ENCODE measurements at places on chromosomes 2 and 18.

- DNase-seq, result no peak
Observed at GRCh38 chr2:148555622-148556294, 88.8 kb upstream of the EPC2 start.

DNA sequence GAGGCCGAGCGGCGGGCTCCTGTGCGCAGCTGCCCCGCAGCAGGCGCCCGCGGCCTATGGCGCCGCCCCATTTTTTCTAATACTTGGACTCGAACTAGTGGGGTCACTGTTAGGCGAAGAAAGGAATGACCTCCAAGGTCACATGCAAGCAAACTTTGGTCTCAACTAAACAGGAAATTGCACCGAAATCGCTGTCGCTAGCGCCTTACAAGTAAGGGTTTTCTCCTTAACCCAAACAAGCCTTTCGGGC is 339 bp downstream of the ACAA2 start:
- peak; percentile 54 for DNase-seq

- DNase-seq, result no peak
Observed at GRCh38 chr2:71566372-71566771, 113.0 kb downstream of the DYSF start.

GRCh38 chr2:4528773-4529172 is 825.4 kb downstream of the DCDC2C start:
- DNase-seq, result no peak

DNA sequence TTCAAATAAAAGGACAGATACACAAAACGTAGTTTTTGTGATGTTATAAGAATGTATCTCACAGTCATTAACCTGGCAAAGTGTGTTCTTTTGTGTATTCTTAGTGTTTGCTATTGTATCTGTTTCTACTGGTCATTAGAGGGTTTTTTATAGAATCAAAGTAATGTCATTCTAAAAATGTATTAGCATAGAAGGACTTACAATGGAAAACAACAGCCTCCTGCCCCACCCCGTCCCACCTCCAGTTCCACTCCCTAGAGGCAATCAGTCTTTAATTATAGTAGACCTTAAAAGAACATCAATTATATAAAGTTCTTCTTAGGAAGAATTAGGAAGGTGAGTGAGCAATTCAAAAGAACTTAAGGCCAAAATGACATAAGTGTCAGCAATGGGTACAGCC is 13.8 kb downstream of the DNAJC27 start:
- no peak for DNase-seq

GRCh38 chr18:78805840-78806239 is 173.8 kb upstream of the SALL3 start:
- DNase-seq, result no peak

DNA sequence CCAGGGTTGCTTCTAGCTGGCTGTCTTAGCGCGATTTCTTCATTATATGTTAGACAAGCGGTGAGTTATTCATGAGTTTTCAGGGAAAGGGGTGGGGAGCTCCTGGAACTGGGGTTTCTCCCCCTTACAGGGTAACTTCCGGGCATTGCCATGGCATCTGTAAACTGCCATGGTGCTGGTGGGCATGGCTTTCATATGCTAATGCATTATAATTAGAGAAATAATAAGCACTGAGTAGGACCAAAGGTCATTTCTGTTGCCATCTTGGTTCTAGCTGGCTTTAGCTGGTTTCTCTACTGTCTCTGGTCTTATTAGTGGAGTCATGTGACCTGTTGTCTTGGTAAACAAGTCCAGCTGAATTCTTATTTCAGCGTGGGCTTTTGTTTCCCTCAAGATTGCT is 5.5 kb upstream of the SNTG2 start:
- no peak for DNase-seq

- peak; percentile 75 for DNase-seq
Observed at GRCh38 chr2:169329688-169330554, 32.4 kb downstream of the LRP2 start.

DNA sequence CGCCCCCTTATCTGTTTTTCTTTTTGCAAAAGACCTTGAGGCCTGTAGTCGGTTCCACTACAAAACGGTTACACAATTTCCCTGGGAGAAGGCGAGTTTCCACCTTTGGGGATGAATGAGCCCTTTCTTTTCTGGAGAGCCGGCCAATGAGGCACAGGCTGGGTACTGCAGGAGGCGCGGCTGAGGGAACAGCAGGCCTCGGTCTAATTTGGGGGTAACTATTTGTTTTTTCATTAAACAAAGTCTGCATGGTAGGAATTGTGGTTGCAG is 129.2 kb downstream of the MYCN start:
- no peak for DNase-seq

- DNase-seq, result no peak
Observed at GRCh38 chr2:60853531-60853930, 27.8 kb upstream of the REL start.

DNA sequence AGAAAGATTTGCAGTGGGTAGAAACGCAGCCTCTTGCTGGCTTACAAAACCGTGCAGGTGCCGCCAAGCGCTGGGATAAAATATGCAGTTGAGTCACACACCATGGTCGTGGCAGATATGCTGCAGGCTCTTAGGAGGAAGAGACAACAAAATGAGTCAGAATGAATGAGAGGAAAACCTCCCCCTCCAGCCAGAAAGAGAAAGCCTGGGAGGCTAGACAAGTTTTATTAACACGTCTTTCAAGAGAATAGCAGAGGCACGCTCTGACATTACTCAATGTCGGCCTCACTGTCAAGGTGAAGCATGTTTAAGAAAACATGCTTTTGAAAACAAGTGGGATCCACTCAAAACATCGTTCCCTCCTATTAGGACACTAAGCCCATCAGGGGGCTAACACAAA is 37.1 kb upstream of the ZCCHC2 start:
- no peak for DNase-seq

GRCh38 chr18:51621113-51621863 is 423.8 kb upstream of the MEX3C start:
- DNase-seq, result peak; percentile 72

DNA sequence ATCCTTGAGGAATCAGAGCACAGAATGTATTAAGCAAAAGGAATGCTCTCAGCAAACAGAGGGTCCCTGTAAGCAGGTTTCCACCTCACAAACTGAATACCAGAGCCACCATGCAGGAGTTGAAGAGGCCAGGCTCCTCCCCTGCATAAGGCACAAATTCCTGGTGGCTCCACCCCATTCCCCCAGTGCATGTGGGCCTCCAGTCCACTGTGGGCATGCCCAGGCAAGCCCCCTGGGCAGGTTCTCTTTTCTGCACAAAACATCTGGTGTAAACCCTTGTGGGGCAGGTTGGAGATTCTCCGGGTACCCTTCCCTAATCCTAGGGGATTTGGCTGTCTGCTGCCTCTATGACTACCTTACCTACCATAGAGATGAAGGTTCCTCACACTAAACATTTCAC is 166.5 kb downstream of the PTPRM start:
- DNase-seq, result no peak

DNA sequence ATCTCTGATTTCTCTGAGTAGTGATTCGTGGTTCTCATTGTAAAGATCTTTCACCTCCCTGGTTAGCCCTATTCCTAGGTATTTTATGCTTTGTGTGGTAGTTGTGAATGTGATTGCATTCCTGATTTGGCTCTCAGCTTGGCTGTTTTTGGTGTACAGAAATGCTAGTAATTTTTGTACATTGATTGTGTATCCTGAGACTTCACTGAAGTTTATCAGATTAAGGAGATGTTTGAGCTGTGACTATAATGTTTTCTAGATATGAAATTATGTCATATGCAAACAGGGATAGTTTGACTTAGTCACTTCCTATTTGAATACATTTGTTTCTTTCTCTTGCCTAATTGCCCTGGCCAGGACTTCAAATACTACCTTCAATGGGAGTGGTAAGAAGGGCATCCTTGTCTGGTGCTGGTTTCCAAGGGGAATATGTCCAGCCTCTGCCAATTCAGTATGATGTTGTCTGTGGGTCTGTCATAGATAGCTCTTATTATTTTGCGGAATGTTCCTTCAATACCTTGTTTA is 251.9 kb upstream of the ZNF804A start:
- DNase-seq, result no peak

DNA sequence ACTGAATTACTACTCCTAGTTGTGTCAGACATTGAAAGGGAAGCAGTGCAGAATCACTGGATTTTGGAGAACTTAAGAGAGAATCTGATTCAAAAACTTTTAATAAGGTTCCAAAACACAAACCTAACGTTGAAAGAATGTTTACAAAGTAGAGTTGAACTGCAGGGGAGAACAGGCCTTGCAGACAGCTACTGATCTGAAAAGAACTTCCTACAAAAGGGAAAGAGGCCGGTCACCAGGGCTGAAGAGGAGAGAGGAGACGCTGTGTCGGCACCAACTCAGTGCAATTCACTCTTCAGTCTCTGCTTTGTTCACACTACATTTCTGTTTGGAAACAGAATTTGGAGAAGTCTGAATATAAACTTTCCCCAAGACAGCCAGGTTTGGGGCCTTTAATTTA is 124.0 kb downstream of the GAREM1 start:
- DNase-seq, result no peak

DNA sequence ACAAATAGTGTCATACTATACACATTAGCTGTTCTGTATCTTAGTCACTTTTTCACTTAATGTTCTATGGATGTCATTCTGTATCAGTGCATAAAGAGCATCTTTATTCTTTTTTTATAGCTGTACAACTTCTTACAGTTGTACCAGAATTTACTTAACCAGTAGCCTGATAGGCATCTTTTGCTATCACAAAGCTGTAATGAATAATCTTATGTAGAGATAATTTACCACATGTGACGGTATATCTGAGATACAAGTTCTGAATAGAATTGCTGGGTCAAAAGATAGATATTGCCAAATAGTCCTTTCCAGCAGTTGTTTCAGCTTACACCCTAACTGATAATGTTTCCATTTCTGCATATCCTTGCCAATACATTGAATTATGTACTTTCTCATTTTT is 70.0 kb downstream of the PTRHD1 start:
- DNase-seq, result no peak

DNA sequence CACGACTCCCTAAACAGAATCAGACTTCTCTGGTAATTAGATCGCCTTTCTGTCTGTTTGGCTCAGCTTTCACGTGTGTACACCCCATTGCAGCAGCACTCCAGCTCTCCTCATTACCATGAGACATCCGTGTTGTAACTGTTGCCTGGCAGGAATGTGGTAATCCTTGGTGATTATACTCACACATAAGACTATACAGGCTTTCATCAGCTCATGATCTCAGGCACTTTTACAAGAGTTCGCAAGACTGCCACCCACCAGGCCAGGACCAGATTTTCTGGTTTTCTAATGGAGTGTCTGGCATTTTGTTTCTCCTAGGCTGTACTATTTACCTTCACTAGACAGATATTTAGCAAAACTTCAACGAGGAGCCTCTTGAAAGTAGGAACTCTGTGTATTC is 50.2 kb downstream of the ACVR1 start:
- no peak for DNase-seq

DNA sequence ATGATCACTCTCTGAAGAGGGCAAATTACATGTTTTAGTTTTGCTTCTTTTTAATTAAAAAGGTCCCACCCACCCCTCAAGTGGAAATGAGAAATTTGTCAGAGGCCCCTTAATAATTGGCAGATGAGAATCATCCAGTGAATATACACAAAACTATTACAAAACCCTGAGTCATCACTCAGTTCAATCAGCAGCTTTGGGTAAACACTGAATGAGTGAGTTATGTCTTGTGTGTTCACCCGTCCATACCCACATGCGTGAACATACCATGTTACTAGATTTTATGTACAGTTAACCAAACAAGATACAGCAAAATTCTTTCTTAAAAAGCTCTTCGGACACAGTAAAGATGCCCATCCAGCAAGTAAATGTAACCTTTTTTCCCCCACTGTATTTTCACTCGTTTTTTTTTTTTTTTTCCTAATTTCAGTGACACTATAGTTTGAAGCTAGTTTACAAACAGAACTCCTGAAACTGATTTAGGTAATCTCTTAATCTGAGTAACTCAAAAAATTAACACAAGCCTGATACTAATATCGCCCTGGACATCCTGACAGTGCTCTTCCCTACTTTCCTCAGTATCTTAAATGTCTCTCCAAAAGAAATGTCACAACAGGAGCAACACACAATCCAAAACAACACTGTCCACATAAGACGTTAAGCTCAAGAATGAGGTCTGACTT is 1.4 kb downstream of the PSME4 start:
- peak; percentile 15 for DNase-seq

GRCh38 chr2:20781656-20782265 is 41.1 kb downstream of the LDAH start:
- DNase-seq, result peak; percentile 11

- DNase-seq, result no peak
Observed at GRCh38 chr2:189512879-189513278, 67.7 kb downstream of the SLC40A1 start.

- no peak for DNase-seq
Observed at GRCh38 chr2:200593905-200594304, 8.1 kb downstream of the AOX1 start.

DNA sequence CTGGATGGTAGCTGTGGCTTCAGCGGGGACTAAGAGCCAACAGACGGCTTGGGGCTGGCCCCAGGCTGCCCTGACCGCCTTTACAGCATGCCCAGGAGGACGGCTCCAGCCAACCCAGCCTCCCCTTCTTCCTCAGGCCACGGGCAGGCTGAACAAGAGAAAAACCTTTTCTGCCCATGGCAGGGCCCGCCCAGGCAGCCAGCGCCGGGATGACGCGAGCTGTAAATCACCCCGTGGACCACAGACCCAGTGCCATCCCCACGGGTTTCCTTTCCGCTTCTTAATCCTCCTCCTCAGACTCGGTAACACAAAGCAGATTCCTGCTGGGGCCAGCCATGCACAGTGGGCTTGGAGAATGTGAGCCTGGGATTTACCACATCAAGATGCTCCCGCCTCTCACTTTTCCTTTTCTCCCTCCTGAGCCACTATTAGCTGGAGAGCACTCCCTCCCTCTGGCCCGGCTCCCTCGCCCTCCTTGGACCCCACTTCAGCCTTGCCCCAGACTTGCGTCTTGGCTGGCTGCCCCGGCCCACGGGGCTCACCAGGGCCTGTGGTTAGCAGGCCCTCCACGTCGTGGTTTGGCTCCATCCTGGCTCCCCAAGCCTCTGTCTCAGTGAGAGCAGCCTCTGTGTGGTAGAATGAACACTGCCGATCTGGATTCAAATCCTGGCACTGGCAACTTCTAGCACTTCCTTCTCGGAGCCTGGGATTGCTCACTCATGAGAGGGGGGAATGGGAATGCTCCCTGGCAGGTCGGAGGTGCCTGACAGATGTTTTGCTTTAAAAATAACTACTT is 31.4 kb downstream of the ATOH8 start:
- no peak for DNase-seq

GRCh38 chr18:13800505-13801259 is 23.3 kb upstream of the MC5R start:
- peak; percentile 54 for DNase-seq

DNA sequence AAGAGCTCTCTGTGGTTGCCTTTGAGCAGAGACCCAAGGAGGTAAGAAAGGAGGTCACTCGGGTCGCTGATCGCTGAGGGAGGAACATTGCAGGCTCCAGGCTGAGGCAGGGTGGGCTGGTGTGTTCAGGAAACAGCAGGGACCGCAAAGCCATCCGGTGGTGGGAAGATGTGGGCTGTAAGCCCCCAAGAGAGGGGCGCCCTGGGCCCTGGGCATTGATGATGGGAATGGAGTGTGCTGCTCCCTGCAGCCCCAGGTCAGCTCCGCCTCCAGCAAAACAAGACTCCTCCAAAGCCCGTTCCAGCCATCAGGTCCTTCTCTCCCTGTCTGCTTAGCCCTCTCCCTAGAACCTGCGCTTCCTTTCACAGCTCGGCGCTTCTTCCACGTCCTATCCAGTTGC is 229.7 kb downstream of the KLHL29 start:
- no peak for DNase-seq

GRCh38 chr2:74708883-74709282 is 54.8 kb downstream of the SEMA4F start:
- DNase-seq, result no peak

Data from NCI-H1105 (cell line).